ENCODE measurements at places on chromosomes 2 and 18.

GRCh38 chr2:69387770-69388481, 899 bp upstream of the GFPT1 start:
- DNase-seq, result no peak

DNA sequence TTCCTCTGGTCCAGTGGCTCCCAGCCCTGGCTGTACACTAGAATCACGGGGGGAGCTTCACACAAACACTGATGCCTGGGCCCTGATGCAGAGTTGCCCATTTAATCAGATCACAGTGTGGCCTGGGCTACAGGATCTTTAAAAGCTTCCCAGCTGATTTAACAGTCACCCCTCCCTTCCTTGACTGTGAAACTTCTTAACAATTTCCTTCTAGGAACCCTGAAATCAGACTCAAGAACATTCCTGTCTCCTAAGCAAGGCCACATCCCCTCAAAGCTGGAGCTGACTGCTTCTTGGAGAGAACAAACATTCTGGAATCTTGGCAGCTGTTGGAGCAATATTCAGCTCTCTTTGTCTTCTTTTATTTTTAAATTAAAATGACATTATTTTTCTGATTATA, 88.7 kb downstream of the ADD2 start:
- no peak for DNase-seq

DNA sequence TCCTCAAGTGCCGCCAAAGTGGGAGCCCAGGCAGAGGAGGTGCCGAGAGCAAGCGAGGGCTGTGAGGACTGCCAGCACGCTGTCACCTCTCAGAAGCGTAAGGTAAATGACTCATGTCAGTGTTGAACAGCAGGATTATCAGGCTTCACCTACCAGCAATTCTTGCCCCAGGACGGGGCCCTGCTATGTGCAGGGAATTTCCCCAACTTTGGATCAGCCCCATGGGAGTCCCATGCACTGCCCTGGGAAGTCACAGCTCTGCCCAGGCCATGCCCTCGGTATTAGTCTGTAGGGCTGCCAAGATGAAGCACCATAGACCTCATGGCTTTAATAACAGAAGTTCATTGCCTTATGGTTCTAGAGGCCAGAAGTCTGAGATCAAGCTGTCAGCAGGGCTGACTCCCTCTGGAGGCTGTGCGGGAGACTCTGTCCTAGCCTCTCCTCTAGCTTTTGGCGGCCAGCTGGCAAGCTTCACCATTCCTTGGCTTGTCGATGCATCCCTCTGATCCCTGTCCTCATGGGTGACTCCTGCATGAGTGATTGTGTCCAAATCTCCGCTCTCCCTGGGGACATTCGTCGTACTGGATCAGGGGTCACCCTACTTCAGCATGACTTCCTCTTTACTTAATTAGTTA, 55.9 kb downstream of the TRPM8 start:
- DNase-seq, result no peak

GRCh38 chr2:188159484-188159883, 132.2 kb upstream of the GULP1 start:
- no peak for DNase-seq

DNA sequence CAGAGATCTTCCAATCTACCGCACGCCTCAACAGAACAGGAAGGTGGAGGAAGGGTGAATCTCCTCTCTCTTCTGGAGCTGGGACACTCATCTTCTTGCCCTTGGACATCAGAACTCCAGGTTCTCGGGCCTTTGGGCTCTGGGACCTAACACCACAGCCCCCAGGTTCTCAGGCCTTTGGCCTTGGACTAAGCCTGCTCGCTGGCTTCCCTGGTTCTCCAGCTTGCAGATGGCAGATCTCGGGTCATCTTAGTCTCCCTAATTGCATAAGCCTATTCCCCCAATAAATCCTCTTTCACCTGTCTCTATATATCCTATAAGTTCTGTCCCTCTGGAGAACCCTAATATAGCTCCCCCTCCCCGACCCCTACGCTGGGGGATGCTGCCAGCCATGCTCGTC, 14.8 kb downstream of the HS6ST1 start:
- DNase-seq, result no peak

- DNase-seq, result no peak
Observed at GRCh38 chr2:188682838-188683237, 291.3 kb upstream of the COL3A1 start.

DNA sequence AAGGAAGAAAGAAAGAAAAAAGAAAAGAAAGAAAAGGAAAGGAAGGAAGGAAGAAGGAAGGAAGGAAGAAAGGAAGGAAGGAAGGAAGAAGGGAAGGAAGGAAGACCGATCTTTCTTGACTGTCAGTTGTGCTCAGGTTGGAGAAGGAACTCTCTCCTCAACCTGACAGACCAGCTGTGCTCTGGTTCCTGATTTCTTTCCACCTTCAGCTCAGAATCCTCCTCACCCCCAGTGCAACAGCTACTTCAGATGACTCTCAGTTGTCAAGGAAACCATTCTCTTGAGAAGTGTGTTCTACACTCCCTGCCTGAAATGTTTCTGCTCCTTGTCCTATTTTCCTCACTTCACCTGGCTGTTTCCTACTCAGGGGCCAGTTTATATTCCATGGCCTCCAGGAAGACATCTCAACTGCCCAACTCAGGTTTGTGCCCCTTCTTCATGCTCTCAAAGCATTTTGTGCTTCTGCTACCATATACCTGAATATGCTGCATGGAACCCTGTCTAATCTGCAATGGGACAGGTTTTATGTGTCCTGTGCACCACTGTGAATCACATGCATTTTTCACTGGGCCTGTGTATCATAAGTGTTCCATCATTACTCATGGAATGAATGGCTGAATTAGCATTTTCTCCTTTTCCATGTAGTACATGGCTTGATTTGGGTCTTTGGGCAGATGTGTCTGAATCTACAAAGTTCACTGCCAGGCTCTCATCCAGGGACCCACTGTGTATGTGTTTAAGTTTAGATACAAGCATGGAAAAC, 32.8 kb upstream of the DOCK10 start:
- no peak for DNase-seq

- no peak for DNase-seq
Observed at GRCh38 chr2:238505892-238506280, 79.2 kb downstream of the ASB1 start.

GRCh38 chr2:119384971-119385370, 18.2 kb downstream of the DBI start:
- no peak for DNase-seq

- no peak for DNase-seq
Observed at GRCh38 chr2:75932996-75933395, 222.3 kb upstream of the GCFC2 start.

- no peak for DNase-seq
Observed at GRCh38 chr2:45439788-45440773, 171.0 kb downstream of the SRBD1 start.

GRCh38 chr2:55119711-55120487, 69.6 kb upstream of the RTN4 start:
- no peak for DNase-seq

DNA sequence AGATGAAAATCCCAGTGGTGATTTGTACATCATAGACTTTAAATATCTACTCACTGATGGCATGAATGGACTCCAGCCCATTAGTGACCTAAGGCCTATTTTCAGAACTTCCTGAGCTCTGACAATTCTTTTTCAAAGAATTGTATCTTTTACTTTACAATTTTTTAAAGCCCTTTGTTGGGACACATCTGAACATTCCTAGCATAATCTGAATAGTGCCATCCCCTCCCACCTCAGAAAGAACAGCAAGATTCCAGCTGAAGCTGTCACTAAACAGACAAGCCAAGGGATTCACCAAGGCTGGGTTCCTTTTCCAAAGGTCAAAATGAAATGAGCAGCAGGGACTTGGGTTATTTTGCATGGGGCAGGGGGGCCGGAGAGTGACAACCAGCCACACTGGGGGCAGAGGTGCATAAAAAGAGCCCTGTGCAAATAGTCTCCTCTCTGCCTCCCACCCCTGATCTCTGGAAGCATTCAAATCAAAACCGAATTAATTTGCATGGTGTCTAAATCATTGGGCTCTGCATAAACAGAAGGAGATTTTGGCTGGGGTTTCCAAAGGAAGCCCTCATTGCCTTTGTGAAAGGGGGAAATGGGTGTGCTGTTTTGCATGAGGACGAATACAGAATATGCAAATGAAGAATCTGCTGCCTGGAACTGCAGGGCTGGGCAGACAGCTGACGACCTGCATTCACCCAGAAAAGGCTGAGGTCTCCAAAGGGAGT, 17.2 kb downstream of the EPHA4 start:
- DNase-seq, result no peak

DNA sequence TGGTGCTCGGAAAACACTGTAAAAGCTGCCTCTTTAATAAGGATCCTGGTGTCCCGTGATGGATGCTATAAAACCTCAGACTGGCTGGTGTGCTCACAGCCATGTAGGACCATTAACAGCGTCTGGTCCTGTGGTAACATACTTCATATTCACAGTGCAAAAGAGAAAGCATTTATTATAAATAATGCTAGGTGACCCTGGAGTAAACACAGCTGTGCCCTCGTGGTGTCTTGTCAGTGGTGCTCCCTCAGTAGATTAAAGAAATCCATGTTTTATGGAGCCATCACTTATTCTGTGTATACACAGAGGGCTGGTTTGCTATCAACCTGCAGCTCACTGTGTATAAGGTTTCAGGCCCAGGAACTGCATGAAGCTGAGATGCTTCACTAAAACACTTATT, 106.9 kb downstream of the CDK15 start:
- DNase-seq, result no peak

DNA sequence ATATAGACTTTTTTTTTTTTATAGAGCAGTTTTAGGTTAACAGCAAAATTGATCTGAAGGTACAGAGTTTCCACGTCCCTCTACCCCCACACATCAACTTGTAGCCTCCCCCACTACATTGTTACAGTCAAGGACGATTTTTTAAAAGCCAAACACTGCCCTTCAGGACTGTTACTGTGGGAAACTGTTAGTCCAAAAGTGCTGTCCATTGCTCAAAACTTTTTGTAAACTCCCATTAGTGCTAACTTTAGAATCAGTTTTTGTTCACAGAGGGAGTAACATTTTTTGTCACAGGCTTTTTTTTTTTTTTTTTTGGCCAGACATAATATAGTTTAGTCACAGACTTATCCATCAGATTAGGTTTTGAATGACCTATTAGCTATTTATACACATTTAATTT, 24.1 kb downstream of the ELP2 start:
- no peak for DNase-seq

GRCh38 chr2:12045864-12046291, 299.4 kb downstream of the LPIN1 start:
- DNase-seq, result no peak

- DNase-seq, result no peak
Observed at GRCh38 chr2:28449488-28450395, 46.1 kb upstream of the PLB1 start.

DNA sequence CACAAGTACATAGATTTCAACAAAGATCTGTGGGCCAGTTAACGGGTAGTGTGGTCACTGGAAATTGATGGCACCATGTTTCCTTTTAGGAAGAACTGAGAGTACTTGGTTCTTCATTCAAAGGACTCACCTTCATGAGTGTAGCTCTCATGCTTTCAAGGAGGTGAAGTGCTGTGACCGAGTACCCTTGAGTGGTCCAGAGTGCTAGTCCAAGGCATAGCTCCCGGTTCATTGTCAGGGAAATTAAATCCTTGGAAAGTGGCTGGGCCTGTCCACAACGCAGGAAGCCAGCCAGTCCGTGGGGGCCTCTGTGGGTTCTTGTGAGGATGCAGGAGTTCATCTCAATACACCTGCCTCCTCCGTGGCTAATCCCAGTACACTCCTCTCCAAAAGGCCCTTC, 295.1 kb downstream of the GALR1 start:
- no peak for DNase-seq

- DNase-seq, result no peak
Observed at GRCh38 chr2:169001116-169001815, 29.9 kb downstream of the ABCB11 start.

DNA sequence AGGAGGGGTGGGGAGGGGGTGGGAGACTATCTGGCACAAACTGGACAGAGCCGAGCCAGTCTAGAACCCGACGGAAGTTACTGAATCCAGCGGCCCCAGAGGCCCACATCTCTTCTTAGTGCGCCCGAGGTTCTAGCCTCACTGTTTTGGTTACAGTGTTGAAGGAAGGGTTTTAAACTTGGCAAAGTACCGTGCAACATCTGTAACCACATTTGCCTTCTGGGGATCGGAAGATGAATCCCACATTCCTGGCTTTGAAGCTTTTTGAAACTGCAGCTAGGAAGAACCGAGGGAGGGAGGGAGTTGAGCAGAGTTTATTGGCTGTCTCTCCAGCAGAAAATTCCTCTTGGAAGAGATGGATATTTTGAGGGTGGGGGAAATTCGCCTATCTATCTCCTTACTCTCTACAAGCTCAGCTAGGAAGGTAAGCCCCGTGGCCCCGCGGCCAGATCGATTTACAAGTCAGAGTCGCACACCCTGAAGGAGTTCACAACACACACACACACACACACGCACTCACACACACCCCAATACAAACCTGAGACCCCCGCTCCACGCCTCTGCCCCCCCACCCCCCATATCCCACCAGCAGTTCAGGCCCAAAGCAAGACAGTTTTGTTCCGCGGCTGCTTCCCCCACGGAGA, 1.0 kb downstream of the ACVR1 start:
- DNase-seq, result peak; percentile 9

DNA sequence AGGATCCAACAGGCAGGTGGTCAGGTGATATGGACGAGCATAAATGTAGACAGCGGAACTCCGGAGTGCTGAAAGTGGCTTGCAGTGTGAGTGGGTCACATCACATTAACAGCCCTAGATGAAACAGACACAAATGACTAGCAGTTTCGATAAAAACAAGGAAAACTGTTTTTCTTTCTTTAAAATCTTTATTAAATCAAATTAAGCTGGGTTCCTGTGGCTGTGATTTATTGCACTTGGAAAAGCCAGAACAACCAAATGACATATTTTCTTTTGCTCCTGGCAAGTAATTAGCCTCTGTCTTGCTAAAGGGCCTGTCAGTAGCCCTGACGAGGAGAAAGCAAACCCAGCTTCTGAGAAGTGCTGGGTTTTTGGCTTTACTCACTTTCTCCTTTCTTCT, 152.9 kb upstream of the DDX18 start:
- no peak for DNase-seq

DNA sequence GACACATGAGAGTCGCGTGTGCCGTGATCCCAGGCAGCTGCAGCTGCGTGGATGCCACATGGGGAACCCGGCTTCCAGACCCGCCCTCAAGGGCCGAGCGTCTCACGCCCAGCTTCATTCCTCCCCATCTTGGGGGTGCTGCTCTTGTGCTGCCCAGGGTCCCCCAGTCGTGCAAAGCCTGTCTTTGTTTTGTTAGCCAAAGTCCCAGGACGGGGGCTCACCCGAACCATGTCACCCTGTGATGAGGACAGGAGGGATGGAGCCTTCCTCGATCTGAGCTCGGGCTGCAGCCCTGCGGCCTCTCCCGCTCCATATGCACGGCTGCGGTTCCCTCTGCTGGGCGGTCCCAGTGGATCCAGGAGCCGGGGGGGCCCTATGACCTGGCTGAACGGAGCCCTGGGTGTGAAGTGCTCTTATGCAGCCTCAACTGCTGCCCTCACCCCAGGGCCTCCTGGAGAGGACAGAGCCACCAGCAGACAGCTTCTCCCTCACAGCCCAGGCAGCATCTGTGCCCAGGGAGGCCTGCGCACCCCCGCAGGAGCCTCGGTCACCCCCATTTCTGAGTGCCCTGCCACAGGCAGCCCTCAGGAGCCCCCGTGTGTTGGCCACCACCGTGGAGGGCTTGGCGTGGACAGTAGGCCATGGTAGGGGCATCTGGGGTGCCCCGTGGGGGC, 99.0 kb upstream of the CTDP1 start:
- no peak for DNase-seq

GRCh38 chr18:53843113-53843760, 381.2 kb downstream of the MBD2 start:
- no peak for DNase-seq

Measured in HEK293T (cell line).